Pancreas (tissue), 10 donors: ENCODE measurements at places on chromosomes 4 and X.
A peak's percentile ranks its signal among the peaks of the same experiment; 100 is the strongest.

DNA sequence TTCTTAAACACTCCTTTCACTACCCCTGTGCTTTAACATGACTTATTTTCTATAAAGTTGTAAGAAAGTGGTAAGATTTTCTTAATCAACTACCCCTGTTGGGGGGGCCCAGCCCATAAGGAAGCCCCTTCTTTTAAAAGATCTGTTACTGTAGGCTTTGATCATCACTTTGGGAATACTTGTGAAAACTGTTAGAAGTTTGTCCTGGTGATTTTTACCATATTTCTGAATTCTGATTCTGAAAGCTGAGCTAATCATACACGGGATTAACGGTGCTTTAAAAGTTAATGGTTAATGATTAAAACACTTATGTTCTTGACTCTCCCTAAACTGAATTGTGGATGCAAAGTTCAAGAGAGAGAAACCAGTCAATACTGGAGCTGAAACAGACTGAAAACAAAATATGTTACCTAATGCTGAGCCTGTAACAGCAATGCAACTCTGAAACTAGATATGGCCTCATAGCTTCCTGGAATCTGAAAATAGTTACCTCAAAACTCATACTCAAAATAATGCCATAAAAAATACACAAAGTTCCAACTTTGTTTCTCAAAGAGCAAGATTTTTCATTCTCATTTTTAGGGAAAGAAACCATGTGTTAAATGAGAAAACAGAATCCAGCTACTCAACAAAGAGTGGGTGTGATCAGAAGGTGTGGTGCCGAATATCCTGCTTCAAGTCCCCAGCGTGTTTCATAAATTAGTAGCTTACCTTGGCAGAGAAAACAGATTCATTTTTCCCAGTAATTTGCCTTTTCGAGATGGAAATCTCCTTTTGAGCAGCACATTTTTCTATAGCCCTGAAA lies 31.6 kb downstream of the ADH7 start:
- DNase-seq: no peak

DNA sequence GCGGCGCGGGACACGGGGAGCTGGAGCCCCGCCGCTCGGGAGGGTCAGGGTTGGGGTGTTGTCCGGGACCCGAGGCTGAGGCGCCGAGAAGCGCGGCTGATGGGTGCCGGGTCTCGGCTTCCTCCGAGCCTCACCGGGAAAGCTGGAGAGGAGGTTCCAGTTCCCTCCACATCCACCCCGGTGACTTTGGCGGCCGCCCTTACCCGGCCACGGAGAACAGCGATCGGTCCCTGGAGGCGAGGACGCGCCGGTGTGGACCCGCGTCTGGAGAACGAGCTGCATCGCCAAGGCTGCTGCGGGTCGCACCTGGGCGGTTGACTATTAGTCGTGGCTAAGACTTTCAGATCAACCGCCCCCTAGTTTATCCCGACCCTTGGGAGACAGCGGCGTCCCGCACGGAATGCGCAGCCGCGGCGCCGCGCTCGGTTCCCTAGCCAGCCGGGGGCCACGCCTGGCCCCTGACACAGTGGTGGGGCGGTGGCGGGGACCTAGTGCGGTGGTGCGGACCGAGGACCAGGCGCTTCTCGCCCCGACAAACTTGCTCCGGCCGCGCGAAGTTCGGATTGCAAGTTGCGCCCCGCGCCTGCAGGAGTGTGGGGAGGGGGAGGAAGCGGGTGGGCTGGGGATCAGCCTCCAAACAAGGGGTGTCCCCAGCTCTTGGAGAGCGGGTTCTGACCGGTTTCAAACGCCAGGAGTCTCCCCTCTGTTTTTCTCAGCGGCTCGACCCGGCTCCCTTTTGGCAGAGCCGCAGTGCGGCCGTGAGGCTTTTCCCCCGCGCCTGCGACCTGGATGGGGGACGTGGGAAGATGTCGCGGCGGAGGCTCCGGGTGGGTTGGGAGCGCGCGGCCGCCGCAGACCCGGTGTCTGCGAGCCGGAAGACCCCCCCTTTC lies 568 bp downstream of the FHDC1 start:
- peak; percentile 22 for DNase-seq

- no peak for DNase-seq
Observed at GRCh38 chr4:27278615-27279375, 418.2 kb downstream of the STIM2 start.

DNA sequence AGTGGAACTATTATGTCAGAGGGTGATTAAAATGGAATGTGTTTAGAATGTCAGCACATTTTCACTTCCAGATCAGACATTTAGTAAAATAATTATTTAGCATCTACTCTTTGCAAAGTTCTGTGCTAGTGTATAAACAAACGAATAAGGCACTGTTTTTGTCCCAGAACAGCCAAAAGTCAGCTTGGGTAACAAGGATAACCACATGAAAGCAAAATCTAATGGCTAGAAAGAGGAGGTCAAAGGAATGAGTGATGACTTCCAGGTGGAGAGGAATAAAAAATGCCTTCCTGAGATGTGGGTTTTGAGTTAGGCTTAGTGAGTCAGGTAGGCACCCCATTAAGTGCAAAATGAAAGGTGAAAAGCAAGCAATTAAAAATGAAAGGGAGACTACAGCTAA lies 112.6 kb downstream of the ATP10D start:
- DNase-seq: no peak
